Right cardiac atrium (tissue), 5 donors: ENCODE measurements at places on chromosomes 16 and 17. TPM values are rescaled to one million over a fixed set of nuclear protein-coding genes. Genes with fewer than 3 reads are reported as not detected.

Gene PPP1R27
- not detected for total RNA-seq

Gene MCRIP1
- 88.1 TPM for total RNA-seq

Gene CCL22
- total RNA-seq = not detected

DNA sequence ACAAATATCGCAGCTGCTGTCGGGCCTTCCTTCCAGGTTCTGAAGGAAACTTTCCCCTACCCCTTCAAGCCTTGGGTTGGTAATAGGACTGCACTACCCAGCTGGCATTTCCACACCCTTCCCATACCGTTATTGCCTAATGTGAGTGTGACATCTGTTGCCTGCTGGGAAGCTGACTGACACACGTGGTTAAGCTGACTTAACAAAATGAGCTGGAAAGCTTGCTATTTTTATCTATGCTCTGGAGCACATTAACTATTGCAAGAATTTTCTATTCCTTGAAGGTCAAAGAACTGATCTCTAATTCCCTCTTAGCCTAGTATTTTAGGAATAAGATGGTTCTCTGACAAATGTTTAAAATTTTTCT lies 79.5 kb downstream of the PMP22 start:
- DNase-seq = peak; percentile 26

- peak; percentile 94 for DNase-seq
Measured at GRCh38 chr16:25257470-25257955, at the start of gene ZKSCAN2. Gene ZKSCAN2 (minus strand): TSS chr16:25257845. CDS start chr16:25257127, 718 bp downstream.

DNA sequence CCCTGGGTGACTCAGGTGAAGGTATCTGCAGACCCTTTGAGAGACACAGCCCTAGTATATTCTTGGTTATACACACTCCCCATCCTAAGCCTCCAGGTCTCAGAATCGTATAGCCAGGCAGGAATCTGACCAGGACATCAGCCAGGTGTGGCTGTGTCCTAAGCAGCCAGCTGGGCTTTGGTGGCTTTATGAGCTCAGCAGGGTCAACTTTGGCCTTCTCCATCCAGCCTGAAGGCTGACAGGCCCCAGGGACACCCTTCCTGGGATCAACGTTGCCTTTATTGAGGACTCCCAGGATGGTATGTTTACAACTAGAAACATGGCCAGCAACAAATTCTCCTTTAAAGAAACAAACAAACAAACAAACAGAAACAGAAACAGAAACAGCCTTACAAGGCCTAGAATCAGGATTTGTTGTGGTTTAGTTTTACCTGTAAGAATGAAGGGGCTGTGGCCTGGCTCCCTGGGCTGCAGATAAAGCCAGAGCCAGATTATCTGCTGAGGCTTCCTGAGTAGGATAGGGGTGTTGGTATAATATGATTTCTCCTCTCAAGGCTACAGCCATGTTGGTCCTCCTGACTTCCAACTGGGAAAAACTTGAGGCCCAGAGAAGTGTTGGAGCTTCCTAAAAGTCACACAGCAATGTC lies 8.5 kb downstream of the KIF19 start:
- no peak for DNase-seq

DNA sequence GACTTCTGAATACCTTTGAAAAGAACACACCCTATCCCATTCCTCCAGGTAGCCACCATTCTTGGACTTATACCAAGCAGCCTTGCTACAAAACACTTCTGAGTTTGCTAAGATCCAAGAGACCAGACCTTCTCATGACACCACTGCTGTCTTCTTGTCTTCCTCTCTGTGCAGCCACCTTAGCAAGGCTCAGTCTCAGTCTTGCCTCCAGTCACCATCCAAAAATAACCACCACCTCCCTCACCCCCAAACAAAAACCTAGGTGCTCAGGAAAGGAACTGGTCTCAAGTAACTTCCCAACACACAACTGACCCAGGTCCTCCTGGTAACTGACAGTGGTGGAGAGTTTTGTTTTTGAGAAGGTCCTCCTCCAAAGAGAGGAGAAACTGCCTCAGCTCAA lies 90.9 kb upstream of the CORO6 start:
- DNase-seq = no peak

DNA sequence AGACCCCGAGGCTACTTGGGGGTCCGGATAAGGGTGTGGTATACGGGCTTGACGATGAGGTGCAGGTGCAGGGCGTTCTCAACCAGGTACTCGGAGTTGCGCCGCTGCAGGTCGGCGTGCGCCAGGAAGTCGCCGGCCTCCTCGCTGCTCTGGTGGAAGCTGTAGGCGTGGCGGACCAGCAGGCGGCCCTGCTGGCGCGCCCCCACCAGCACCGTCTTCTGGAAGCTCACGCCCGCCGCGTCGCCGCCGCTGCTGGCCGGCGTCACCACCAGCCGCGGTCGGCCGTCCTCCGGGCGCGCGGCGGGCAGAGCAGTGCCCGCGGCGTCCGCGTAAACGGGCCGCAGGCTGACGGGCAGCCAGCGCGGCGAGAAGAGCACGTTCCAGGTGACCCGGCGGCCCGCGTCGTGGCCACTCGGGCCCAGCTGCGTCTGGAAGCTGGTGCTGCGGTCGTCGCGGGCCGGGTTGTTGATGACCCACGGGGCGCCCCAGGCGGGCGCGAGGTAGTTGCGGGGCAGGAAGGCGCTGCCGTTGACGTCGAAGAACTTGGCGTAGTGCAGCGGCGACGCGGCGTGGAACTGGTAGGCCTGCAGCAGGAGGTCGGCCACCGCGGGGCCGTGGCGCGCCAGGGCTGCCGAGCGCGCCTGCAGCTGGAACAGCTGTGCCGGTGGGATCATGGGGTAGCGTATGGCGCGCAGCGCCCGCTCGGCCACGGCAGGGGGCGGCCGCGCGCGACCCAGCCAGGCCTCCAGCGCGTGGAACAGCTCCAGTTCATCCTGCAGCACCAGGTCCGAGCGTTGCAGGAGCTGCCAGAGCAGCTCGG lies 4.8 kb downstream of the BTBD17 start:
- no peak for DNase-seq

DNA sequence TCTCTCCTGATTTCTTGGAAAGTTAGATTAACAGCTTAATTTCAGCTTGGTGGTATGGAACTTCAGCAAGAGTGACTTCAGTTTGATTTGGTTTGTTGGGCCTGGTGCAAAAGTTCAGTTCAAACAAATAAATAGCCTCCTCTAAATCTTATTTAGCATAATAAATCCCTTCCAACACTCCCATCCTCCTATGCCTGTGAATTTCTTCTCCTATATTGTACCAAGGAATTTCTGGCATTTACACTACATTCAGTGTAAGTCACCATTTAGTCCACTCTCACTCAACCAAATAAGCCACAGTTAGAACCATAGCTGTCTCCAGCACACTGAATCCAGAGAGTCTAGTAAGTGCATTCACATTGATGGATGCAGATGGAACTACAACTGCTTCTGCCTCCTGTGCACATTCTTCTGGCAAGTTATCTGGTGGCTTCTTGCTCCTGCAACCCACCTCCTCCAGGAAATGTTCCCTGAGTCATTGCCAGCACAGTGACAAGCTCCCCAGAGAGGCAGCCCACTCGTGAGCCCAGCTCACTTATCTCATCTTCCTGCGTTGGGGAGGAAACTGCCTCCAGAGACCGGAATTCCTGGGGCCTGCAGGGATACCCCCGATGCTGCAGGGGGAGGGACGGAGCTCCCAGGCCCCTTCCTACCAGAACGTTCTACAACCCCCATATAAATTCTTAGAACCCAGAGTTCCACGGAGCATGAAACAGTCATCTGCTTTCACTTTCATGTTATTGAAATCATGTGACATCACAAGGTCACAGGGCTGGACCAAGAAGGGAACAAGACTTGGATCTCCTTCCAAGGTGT lies 318.3 kb downstream of the PHKB start:
- peak; percentile 11 for DNase-seq

DNA sequence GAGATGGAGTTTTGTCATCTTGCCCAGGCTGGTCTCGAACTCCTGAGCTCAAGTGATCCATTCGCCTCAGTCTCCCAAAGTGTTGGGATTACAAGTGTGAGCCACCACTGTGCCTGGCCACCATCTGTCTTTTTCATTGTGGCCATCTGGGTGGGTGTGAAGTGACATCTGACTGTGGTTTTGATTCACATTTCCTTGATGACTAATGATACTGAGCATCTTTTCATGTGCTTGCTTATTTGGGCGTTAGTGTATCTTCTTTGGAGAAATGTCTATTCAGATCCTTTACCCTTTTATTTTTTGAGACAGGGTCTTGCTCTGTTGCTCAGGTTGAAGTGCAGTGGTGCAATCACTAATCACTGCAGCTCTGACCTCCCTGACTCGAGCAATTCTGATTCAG lies 53.9 kb upstream of the ERN1 start:
- DNase-seq = no peak
